ENCODE measurements at places on chromosomes 3 and 15.

DNA sequence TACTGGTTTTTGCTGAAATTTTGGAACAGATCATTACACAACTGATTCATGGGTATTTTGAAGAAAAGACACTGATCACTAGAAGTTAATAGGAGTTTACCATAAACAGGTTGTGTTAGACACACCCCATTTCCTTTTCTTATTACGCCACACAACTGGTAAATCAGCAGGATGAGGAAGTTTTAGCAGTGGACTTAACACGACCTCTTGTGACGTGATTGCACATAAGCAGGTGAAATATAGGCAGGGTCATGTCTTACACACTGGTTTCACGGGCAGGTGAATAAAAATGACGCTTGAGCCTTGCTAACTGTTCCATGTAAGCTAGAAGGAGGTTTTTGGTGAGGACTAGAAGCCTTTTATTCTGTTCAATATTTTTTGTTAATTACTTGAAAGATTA is 27.1 kb upstream of the TPRG1 start:
- DNase-seq, result no peak

- DNase-seq, result no peak
Observed at GRCh38 chr3:46933261-46933660, 43.3 kb downstream of the CCDC12 start.

GRCh38 chr3:38840987-38841386 is 25.0 kb upstream of the SCN10A start:
- DNase-seq, result no peak

- no peak for DNase-seq
Observed at GRCh38 chr3:137066092-137066491, 108.3 kb downstream of the IL20RB start.

DNA sequence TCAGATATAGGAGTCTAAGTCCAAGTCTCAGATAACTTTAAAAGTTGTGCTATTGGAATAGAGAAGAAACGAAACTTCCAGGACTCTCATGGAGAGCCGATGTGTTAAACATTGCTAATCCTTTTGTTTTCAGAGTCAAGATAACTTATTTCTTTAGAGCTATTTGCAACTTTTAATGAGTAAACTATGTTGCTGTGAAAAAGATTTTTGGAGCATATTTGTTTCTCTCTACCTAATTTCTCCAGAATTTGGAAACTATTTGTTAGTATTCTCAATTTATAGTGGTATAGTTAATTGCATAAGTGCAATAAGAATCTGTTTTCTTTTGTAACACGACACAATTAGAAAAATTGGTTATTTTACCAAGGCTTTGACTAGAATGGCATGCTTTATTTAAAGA is 588.9 kb downstream of the NTRK3 start:
- no peak for DNase-seq
